ENCODE measurements at places on chromosomes 2 and 18.

GRCh38 chr2:113739849-113740248 is 16.6 kb downstream of the SLC35F5 start:
- no peak for DNase-seq

DNA sequence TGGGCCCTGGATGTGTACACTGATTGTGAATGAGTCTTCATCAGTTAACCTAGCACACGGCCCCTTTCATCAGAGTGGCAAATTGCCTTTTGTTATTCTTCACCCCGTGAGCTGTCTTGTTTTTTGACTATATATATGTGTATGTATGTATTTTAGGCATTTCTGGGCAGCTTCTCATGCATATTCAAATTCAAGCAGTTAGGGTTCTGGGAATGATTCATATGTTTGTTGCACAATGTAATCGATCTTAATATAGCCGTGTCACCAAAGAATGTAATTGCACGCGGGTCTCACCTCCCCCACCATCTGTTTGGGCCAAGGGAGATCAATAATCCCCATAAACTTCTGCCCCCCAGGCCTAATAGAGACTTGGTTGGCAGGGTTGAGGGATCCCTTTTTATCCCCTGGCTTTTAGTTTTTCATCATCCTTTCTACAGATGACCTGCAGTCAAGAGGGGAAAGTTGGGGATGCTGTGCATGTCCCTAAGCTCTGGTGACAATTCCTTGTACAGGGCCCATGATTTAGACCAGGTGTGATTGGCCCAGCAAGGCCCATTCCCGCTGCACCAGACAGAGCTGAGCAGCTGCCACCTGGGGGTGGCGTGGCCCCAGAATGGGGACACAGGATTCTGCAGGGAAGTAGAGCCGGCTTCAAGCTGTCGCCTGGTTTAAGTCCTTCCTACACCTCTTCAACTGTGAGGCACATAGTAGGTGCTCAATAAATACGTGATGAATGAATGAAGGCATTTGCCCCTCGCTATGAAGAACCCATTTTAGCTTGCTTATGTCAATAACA is 19.2 kb downstream of the KCNF1 start:
- DNase-seq, result no peak

DNA sequence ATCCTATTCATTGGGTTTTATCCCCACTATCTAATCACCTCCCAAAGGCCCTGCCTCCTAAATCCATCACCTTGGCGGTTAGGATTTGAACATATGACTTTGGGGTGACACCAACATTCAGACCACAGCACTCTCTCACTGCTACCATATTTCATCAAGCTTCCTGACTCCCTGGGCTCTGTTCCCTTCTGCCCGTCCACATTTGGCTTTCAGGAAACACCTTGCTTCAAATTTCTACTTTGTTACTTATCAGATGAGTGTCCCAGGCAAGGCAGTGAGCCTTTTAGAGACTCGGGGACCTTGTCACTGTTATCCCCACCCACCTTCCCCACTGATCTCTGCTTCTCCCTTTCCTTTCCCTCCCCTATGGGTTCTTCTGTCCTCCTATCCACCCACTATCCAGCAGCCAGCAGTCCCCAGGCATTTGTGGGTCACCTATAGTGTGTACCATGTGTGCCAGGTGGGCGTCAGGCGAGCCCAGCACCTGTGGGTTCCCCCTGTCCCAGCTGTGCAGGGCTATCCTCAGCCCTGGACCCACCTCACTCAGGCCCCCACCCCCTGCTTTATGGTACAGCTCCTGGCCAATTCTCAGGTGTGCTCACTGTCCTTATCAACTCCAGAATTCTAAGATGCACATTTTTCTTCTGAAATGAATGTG is 230.9 kb downstream of the LOXHD1 start:
- DNase-seq, result no peak

DNA sequence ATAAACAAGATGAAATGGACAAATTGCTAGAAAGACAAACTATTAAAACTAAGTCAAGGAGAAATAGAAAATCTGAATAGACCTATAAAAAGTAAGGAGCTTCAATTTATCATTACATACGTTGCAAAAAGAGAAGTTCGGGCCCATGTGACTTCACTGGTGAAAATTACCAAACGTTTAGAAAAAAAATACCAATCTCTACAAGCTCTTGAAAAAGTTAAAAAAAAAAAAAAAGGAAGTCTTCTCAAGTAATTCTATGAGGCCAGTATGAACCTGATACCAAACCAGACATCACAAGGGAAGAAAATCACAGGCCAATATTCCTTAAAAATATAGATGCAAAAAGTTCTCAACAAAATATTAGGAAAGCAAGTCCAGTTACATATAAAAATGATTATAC is 20.2 kb upstream of the ACVR2A start:
- DNase-seq, result no peak

- DNase-seq, result no peak
These were observed 87.3 kb upstream of the SPHKAP start for GRCh38 chr2:228268756-228269155.

- no peak for DNase-seq
These were observed 9.0 kb downstream of the TMEM247 start for GRCh38 chr2:46488389-46488788.

- DNase-seq, result no peak
These were observed 129.3 kb upstream of the EPAS1 start for GRCh38 chr2:46167924-46168323.

- no peak for DNase-seq
These were observed 3.0 kb upstream of the SIX3 start for GRCh38 chr2:44938287-44939105.

- no peak for DNase-seq
These were observed 24.2 kb downstream of the ADI1 start for GRCh38 chr2:3494984-3495666.

GRCh38 chr2:28505361-28505760 is 9.5 kb downstream of the PLB1 start:
- no peak for DNase-seq

DNA sequence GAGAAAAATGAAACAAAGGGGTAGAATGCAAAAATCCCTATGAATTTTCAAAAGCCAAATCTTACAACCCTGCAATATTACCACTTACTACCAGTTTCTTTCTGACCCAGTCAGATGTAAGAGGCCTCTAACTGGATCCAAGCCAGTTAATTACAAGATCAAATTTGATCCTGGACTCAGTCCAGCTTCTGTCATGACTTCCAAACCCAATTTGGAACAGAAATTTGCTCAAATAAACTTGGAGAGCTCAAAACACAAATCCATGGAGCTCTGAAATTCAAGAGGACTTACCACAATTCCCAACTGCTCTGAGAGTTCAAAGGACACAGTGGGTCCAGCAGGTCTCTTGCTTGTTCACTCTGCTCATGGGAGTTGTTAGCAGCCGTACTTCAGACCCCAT is 1271.7 kb upstream of the SLC39A10 start:
- no peak for DNase-seq

DNA sequence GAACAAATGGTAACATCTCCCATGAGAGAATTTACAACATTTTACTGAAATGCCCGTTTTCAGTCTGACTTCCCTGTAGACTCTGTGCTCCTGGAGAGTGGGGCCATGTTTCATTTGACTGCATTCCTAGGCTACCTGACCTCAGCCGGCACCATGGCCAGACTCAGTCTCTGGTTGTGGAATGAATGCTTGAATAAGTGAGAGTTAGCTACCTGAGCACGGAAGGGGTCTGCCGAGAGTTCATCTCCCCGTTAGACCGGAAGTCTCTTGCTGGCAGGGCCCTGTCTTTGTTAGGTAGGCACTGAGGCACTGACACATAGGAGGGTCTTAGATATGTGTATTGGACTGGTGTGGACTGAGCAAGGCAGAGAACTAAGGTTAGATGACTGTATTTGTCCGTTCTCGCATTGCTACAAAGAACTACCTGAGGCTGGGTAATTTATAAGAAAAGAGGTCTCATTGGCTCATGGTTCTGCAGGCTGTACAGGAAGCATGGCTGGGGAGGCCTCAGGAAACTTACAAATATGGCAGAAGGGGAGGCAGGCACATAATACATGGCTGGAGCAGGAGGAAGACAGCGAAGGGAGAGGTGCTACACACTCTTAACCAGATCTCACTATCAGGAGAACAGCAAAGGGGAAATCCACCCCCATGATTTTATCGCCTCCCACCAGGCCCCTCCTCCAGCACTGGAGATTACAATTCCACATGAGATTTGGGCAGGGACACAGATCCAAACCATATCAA is 271.2 kb downstream of the GLI2 start:
- no peak for DNase-seq

- no peak for DNase-seq
These were observed 1488.0 kb upstream of the CELF4 start for GRCh38 chr18:39053571-39053970.

GRCh38 chr2:143802242-143802641 is 673.0 kb downstream of the ARHGAP15 start:
- no peak for DNase-seq

GRCh38 chr2:85246348-85246747 is 81.4 kb downstream of the TGOLN2 start:
- no peak for DNase-seq

- no peak for DNase-seq
These were observed 16.9 kb downstream of the DAW1 start for GRCh38 chr2:227888289-227888688.

DNA sequence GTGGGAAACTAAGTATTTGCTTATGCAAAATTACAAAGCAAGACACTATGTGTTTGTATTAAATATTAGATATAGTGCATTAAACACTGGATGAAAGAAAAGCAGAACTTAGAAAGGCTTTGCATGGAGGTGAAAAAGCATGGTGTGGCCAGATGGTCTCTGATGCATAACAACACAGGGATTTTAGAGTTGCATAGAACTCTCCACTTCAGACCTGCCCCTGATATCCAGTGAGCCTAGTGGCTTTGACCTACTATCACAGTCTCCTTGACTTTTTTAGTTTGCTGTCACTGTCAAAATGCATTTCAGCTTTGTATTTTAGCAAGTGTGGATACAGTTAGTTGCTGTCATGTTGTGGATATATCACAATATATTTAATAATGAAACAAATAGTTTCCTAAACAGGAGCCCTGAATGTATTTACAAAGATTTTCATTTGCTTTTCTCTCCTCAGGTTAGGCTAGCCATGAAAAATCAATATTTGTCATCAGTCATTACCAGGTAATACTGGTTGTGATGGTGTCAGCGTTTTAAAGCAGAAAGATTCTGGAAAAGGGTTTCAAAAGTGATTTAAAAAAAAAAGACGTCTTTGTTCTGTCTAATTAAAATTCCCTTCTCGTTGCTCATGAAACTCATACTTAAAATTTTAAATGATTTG is 5.2 kb downstream of the CSRNP3 start:
- DNase-seq, result no peak

DNA sequence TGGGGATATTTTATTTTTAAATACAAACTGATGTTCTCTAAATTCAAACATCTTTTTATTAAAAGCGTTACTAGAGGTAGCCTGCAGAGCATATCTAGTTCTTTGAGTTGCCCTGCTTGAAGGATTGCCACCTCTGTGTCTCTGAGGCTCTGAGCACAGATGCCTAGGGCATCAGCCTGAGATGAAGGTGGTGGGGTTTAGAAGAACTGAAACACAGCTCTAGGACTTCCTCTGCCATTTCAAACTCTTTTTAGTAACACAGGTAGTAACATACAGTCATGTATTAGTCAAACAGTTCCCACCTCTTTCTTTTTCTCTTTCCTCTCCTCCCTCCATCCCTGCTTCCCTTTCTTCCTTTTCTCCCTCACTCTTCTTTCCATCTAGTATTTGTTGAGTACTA is 57.6 kb downstream of the TTC21B start:
- no peak for DNase-seq

GRCh38 chr2:104158191-104158590 is 695.7 kb upstream of the POU3F3 start:
- no peak for DNase-seq

- no peak for DNase-seq
These were observed 25.7 kb downstream of the SRBD1 start for GRCh38 chr2:45585267-45585861.

GRCh38 chr2:191835539-191836350 is 11.1 kb downstream of the CAVIN2 start:
- no peak for DNase-seq

GRCh38 chr2:20565623-20566236 is 85.2 kb downstream of the HS1BP3 start:
- DNase-seq, result no peak

- no peak for DNase-seq
These were observed 87.0 kb downstream of the SPHKAP start for GRCh38 chr2:228094377-228094921.

- DNase-seq, result no peak
These were observed 84.7 kb upstream of the PELI1 start for GRCh38 chr2:64228918-64229317.

GRCh38 chr18:36813824-36814223 is 15.0 kb downstream of the TPGS2 start:
- DNase-seq, result no peak

GRCh38 chr2:75607988-75608683 is 38.4 kb upstream of the MRPL19 start:
- DNase-seq, result no peak

DNA sequence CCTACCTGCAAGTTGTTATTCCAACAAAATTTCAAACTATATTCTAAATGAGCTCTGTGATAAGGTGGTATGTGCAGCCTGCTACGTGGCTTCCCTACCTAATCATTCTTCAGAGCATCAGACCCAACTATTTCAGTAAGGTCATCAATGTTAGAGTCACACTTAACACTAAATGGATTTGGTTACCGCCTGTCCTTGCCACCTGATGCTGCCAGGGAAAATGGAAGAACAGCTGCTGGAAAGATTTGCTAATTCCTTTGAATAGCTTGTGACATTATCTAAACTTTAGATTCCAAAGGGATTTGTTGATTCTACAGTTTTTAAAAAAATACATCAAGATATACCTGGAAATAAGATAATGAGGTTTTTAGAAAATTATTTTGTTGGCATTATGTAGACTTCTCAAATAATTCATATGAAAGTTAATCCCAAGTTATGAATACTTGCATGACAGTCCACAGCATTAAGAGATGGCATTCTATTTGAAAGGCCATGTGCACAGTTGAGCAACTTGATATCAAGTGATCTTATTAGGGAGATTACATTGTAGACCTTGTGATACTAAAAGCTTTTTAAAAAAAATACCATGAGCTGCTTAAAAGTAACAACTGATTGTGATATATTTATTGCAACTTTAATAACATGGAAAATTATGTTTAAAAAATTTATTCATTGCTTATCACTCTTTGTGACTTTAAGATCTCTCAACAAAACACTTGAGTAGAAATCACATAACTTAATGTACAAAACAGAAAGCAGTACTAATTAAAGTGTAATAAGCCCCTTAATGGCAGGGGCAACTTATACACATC is 98.3 kb upstream of the UGP2 start:
- DNase-seq, result no peak

DNA sequence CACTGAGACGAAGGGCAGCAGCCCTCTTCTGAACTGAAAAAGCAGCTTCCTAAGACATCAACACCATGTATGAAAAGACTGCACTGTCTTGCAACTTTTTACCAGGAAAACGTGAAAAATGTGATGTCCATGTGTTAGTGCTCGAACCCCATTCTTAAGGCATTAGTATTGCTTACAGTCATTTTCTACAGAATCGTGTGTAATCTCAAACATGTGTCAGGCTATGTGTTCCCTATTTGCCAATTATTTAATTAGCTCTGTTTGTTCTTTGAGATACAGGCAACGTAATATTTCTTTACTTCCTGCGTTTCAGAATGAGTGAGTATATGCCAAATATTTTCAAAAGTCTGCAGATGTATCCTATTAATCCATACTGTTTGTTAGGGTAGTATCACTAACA is 307.7 kb upstream of the CCDC68 start:
- DNase-seq, result no peak

- DNase-seq, result no peak
These were observed 27.4 kb downstream of the EVX2 start for GRCh38 chr2:176056406-176056805.

- DNase-seq, result no peak
These were observed 22.7 kb downstream of the DPYSL5 start for GRCh38 chr2:26870585-26871095.

- no peak for DNase-seq
These were observed 4.7 kb upstream of the ITSN2 start for GRCh38 chr2:24365051-24365450.

Data from stimulated activated CD4-positive, alpha-beta T cell treated with anti-CD3 and anti-CD28 coated beads, Interleukin-2, amount 100 ng/mL, for 48 hours (primary cell).